ENCODE measurements at places on chromosomes 16 and 17.

DNA sequence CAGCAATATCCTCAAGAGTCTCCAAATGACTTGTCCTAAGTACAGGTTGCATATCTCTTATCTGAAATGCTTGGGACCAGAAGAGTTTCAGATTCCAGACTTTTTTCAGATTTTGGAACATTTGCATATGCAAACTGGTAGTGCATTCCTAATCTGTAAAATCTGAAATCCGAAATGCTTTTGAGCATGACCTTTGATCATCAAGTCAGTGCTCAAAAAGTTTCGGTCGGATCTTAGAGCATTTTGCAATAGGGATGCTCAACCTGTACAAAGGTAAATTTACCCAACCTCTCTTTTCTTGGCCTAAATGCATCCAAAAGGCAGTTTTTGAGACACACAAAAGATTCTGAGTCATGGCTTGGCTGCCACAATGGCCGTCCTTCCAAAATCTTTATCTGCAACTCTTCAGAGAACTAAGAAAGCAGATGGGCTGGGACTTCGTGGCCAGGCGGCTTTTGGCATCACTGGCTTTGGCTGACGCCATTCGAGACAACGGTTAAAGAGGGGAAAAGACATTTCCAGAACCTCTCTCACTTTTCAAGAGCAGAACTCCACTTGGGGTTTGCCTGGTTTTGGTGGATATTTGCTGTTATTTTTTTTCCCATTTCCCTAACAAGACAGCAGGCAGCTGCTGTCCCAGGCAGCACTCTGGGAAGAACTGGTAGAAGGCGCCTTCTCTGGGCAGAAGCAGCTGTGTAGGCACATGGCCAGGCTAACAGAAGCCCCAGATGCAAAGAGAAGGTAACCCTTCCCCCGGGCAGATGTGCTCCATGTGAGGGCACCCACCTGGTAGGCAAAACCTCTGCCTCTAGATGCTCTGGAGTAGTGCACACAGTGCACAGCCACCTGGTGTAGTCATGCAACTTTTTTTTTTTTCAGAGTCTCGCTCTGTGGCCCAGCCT, 8.9 kb downstream of the CPPED1 start:
- DNase-seq = peak; percentile 60

GRCh38 chr17:8664456-8665126, 34.1 kb upstream of the MYH10 start:
- no peak for DNase-seq

DNA sequence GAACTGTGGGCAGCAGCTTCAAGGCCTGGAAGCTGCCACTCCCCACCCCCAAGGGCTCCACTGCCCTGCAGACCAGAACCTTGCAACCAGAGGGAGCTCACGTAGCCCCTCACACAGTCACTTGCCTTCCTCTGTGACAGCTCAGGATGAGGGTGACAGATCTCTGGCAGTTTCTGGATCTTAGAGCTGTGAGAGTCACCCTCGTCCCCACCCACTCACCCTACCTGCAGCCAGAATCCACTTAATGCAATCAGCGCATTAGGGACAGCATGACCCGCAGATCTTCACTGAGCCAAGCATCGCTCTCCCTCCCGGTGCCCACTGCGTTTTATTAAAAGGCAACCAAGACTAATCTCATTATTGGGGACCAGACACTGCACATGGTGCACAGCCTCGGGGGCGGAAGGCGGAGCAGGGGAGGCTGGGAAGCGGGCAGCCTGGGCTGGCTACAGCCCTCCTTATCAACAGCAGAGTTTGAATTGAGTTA, 3.5 kb downstream of the CYB561 start:
- peak; percentile 63 for DNase-seq

DNA sequence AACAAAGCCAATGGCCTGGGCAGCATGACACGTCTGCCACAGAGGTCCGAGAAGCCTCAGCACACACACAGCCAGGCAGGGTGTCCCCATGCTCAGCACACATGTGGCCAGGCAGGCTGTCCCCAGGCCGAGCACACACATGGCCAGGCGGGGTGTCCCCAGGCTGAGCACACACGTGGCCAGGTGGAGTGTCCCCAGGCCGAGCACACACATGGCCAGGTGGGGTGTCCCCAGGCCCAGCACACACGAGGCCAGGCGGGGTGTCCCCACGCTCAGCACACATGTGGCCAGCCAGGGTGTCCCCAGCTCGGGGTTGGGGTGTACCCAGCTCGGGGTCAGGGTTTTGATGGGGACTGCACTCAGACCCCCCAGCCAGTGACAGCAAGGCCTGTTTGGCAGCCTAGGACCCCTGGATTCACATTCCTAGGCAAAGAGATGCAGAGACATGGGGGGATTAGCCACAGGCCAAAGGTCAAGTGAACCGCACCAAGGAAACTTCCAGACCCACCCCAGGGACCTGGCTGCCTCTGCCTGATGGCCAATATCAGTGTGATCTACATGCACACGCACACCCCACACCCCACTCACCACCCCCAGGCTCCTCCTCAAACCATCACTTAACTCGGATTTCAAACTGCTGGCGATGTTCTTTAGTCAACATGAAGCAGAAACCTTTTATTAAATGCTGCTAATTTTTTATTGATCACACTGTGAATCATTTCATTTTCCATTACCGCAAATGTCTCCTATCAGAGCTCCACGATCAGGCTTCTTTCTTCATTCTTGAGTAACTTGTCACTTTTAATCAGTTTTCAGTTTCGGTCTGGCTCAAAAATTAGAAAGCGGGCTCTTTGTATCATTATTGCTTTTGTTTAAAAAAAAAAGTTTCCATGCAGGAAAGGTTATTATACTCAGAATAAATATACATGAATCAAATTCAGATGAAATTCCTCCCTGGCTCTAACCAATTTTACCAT, 111.4 kb downstream of the ZNF423 start:
- DNase-seq = no peak

DNA sequence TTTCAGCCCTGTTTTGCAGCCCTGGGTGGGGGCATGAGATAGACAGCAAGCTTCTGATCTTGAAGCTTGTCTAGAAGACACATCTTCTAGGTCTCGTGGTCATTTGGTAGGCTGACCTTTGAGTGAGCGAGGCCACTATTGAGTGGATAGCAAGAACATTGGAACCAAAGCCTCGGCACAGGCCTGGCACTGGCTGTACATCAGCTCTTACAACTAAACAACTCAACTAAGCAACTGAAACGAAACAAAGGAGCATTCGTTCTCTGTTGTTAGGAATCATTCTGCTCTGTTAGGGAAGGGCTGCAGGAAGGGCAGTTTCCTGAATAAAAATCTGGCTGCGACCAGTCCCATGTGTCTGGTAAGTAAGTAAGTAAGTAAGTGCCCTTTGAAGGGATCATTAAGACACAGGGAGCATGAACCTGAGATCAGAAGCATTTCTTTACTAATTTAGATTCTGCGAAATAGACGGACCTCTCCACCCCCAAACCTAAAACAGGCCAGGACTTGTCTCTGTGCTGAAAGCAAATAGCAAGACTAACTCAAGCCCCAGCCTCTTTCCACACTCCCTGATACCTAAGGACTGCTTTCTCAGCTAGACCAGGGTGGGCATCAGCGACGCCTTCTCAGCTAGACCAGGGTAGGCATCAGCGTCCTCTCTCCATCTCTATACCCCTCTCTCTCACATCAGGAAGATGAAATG, 22.7 kb downstream of the CYB561 start:
- DNase-seq = no peak

GRCh38 chr17:20094777-20095176, 85.6 kb downstream of the SPECC1 start:
- no peak for DNase-seq

GRCh38 chr16:56265746-56266145, 74.5 kb downstream of the GNAO1 start:
- DNase-seq = no peak

- DNase-seq = no peak
Measured at GRCh38 chr17:7767405-7768021, 50.0 kb downstream of the DNAH2 start.

DNA sequence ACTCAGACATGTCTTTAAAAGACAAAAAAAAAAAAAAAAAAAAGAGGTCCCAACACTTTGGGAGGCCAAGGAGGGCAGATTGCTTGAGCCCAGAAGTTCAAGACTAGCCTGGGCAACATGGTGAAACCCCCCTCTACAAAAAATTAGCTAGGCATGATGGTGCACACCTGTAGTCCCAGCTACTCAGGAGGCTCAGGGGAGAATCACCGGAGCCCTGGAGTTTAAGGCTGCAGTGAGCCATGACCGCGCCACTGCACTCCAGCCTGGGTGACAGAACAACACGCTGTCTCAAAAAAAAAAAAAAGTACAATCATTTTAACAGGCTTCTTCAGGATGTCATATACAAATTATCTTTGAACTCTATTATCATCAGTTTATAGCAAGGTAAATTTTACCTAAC, 22.0 kb downstream of the C16orf87 start:
- no peak for DNase-seq

GRCh38 chr17:2309338-2310154, 5.8 kb downstream of the SRR start:
- peak; percentile 25 for DNase-seq

DNA sequence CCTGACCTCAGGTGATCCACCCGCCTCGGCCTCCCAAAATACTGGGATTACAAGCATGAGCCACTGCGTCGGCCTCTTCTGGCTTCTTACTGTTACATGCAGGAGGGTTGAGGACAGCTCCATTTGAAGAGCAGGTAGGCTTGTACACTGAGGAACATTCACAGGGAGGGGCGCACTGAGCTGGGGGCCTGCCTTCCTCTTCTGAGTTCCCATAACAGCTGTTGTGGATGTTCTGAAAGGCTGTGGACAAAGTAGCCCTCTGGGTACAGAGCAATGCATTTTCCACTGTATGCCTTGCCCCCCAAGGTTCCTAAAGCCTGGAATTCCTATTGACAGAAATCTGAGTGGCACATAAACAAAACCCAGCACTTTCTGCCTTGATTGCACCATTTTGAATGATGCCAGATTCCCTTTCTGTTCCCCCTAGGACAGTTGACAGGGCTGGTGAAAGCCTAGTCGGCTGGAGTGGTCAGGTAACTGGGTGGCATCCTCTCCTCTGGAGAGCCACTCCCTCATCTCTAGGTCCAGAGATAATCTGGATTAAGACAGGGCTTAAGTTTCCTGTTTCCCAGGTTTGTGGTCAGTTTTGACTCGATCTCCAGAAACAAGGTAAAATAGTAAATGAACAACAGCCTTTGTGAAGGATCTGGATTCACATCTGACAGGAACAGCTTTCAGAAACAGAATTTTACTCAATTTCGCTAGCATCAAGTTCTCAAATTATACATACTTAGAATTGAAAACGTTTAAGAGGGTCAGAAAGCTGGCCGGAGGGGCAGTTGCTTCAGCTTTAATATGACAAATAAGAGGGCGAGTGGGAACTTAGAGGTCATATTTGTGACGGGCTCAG, 1.3 kb upstream of the CDK5R1 start:
- DNase-seq = peak; percentile 14

DNA sequence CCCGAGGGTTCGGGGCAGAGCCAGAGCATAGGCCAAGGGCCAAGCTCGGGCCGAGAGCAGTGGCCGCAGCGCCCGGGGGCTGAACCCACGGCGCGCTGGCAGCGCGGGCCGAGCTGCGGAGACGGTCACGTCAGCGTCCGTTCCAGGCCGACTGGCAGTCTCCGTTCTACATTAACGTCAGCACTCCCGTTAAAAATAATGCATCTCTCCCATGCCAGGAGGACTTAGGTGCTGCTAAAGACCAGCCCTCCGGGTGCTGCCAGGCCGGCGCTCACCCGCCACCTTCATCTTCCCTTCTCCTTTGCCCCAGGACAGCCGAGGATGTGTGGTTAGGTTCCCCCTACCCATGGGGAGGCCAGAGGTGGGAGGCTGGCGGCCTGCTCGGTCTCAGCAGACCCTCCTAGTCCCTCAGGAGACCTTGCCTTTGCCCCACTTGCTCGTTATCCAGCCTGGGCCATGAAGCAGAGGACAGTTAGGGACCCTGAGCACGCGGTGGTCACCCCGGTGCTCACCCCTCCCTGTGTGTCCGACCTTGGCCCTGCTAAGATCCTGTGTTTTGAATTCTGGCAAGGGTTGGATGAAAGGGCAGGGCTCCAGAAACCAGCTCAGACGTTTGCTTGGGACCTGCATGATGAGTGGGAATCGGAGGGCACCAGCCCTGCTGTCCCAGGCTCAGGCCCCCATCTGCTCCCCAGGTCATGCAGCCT, 572 bp downstream of the MPG start:
- DNase-seq = peak; percentile 42

DNA sequence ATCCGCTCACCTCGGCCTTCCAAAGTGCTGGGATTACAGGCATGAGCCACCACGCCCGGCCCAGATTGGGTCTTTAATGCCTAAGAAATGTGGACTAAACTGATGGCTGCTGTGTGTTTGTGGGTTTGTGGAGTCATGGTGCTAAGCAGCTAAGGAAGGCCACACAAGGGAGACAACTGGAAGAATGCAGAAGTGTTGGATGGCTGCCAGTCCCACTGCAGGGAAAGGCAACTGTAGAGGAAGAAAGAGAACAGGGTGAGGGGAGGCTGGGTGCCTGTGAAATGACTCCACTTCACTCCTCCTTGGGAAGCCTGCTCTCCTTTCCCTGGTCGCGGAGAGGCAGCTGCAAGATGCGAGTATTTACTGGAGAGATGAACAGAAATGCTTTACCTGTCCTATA, 23.5 kb upstream of the SIAH1 start:
- peak; percentile 16 for DNase-seq

DNA sequence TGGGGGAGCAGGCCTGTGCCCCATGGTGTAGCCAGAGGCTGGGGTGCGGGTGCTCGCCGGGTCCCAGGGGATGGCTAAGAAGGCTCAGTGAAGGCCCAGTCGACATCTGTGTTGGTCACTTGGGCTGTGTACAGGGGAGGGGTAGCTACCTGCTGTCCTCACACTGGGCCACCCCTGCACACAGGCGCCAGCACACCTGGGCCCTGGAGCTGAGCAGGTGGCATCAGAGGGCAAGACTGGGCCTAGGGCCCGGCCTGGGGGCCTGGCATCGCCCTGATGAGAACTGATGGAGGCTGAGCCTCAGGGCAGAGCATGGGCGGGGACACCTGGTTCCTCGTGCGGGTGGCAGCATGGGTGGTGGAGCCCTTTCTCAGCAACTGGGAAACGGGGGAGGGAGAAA, 870 bp upstream of the CTRB2 start:
- DNase-seq = no peak

DNA sequence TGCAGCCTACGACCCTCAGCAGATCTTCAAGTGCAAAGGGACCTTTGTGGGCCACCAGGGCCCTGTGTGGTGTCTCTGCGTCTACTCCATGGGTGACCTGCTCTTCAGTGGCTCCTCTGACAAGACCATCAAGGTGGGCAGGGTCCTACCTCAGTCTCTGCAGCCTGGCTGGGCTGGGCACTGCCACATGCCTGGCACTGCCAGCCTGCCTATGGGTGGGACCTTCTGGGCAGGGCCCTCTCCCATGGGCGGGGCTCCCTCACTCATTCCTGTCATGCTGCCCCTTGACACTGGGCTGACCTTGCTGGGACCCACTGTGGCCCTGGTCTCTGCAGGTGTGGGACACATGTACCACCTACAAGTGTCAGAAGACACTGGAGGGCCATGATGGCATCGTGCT, 18.3 kb downstream of the TRAF7 start:
- DNase-seq = no peak

GRCh38 chr16:30761427-30761927, 385 bp downstream of the CFAP119 start:
- peak; percentile 67 for DNase-seq

- DNase-seq = no peak
Measured at GRCh38 chr17:31488264-31488981, 96.9 kb downstream of the RAB11FIP4 start.

- DNase-seq = no peak
Measured at GRCh38 chr17:29214215-29215146, 32.2 kb upstream of the CRYBA1 start.
